H54 (cell line): ENCODE measurements at places on chromosomes 1 and 21.
A peak's percentile ranks its signal among the peaks of the same experiment; 100 is the strongest.

DNA sequence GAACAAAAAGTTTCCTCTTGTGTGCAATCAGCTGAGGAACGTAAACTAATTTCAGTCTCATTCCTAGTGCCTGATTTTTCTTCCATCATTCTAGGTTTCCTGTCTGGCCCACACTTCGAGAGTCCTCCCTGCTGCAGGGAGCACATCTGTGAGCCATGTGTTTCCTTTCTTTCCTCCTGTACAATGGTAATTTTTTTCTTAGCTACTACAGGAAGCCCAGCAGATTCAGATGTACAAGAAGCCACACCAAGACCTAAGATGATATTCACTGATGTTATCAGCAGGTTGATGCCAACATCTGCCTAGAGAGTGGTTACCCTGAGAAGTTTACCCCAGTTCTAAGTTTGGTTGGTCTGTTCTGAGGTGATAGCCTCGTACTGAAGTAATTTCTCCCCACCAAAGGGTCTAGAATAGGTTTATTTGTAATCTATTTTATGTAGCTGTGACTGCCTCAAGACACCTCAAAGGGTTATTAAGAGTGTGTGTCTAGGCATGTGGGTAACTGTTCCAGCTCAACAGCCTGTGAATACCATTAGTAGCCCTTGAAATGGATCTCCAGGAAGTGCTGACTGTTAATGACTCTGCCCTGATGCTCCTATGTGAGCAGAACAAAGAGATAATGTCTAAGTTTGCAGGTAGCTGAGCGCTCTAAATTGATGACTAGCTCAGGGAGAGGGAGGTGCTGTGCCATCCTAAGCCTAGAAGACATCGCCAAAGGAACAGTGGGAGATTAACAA is 31.7 kb upstream of the CLDN14 start:
- no peak for DNase-seq

DNA sequence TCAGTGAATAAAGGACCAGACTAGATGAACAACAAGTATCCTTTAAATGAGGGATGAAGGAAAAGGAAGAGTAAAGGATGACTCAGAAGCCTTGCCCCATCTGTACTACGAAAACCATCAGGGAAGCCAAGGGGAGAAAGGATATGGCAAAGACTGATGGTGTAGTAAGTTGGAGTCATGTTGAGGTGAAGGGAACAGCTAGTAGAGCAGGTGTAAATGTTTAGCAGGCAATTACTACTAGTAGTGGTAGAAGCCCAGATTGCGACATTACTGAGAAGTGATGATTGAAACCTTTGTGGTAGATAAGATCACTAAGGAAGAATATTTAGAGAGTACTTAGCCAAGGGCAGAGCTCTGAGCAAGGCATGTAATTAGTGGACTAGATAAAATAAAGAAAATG is 84.0 kb downstream of the PHTF1 start:
- no peak for DNase-seq

- DNase-seq: no peak
Measured at GRCh38 chr1:973459-974292, 7.4 kb downstream of the PLEKHN1 start.

DNA sequence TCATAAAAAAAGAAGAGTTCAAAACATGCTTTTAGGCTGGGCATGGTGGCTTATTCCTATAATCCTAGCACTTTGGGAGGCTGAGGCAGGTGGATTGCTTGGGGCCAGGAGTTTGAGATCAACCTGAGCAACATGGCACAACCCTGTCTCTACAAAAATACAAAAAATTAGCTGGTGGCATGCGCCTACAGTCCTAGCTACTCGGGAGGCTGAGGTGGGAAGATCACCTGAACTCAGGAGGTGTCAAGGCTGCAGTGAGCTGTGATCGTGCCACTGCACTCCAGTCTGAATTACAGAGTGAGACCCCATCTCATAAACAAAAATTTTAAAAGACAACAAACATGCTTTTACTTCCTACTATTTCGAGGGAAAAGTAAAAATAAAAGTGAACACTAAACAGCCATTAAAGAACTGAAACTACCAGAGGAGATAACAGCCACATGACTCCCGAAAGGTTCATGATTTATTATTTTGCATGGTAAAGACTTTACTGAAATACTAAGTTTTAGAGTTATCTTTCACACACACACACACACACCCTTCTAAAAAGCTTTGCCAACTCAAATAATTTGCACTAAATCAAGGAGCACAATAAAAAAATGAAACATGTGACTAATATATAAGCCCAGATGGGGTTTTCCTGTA is 48.1 kb downstream of the USP1 start:
- no peak for DNase-seq

DNA sequence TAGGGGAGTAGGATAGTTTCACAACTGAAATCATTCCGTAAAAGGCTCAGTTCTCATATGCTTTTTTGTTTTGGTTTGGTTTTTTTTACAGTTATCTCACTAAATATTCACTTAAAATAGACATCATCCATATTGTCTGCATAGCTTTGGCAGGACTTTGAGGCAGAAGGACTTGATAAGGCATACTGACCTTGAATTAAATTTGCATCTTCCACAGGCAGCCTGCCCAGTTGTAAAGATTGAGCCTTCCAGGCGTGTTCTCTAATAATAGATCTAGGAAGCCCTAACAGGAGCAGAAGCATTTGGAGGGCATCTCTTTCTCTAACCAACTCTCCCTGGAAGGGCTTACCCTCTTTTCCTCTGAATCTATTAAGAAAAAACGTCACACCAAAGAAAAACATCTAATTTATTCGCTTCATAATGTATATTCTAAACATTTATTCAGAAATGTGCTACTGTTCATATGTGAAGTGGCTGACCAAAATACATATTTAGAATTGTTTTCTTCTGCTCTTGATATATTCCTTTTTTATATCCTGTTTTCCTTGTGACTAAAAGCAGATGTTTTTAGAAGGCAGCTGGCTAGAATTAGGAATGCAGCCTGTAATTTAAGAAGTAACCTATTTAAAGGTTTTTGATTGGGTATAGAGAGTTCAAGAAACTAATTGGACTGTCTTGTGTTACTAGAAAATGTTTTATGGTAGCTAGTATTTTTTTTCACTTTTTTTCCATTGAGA is 20.2 kb downstream of the DESI2 start:
- no peak for DNase-seq

GRCh38 chr1:17161137-17161740 is 42.0 kb upstream of the PADI2 start:
- DNase-seq: no peak

- no peak for DNase-seq
Measured at GRCh38 chr1:219917851-219918466, 10.4 kb downstream of the SLC30A10 start.

DNA sequence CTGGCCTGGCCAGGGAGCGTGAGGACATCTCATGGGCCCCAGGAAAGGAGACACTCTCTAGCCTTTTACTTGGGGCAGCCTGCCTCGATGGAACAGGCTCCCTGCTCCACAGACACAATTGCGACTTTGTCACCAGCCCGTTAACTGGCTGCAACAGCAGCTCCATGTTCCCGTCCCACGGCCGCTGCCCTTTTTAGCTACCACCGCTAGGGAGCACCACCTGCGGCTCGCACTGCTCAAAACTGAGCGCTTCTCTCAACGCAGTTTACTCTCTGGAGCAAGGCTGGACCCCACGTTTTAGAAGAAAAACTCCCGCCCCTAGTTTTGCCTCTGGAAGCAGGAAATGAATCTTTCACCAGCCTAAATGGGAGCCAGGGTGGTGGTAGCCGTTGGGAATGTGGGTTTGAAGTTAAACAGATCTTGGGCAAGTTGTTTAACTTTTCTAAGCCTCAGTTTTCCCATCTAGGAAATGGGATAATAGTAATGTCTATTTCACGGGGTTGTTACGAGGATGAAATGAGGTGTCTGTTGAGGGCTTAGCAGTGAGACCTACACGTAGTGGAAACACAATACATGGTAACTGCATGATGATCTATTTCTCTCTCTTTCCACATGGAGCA is 3.5 kb upstream of the LRRC38 start:
- no peak for DNase-seq

DNA sequence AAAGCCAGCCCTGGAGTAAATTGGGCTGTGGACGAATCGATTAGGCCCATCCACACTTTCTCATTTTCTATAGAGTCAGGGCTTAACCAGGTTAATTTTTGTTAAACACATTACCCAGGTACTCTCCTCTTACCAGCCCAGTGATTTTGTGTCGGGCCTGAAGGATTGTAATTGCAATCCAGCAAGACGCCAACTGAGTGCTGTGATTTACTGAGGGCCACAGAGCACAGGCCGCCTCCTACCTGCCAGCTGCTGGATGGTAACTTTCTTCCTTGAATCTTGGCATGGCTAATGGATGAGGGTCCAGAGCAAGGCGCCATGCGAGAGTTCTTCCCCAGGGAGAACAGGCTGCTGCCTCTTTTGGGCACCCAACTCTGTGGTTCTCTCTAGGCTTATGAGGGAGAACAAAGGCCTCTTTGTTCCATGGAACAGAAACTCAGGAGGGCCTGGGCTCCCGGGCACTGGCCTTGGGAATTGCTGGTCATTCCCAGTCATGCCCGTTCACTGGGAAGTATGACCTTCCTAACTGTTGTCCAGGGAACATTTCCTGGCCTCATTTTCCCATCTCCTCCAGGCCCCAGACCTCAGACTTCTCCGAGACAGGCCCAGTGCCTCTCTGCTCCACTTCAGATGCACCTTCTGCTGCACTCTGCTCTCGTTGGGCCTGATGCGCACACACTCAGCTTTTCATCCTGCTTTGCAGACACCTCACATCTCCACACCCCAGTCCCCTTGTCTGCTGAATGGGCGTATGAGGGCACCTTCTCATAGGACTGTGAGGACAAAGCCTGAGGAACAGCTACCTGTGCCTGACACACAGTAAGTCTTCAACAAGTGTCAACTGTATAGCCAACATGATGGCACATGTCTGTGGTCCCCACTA is 57.3 kb downstream of the SYF2 start:
- DNase-seq: no peak

DNA sequence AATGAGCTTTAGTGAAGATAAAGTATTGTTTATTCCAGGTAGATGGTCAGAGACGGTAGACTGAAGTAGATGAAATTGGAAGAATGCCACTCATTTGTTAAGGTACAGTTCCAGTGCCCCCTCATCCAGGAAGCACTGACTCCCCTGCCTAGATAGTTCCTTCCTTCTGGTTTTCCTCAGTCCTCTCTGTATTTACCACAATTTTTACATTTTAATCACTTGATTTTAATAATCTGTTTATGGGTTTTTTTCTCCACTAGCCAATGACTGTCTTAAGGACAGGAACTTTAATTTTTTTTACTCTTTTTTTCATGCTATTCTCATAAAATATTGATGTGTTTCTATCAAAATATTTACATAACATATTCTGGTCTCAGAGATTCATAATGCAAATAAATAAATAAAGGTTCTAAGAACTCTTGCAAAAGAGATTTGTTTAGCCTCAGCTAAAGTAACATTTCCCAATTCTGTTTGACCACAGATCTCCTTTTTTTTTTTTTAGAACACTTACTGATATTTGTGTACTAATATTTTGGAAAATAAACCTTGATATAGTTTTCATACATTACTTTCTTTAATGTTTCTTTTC is 651.6 kb downstream of the PLPP3 start:
- no peak for DNase-seq

GRCh38 chr1:50279622-50280330 is 143.5 kb downstream of the DMRTA2 start:
- no peak for DNase-seq

DNA sequence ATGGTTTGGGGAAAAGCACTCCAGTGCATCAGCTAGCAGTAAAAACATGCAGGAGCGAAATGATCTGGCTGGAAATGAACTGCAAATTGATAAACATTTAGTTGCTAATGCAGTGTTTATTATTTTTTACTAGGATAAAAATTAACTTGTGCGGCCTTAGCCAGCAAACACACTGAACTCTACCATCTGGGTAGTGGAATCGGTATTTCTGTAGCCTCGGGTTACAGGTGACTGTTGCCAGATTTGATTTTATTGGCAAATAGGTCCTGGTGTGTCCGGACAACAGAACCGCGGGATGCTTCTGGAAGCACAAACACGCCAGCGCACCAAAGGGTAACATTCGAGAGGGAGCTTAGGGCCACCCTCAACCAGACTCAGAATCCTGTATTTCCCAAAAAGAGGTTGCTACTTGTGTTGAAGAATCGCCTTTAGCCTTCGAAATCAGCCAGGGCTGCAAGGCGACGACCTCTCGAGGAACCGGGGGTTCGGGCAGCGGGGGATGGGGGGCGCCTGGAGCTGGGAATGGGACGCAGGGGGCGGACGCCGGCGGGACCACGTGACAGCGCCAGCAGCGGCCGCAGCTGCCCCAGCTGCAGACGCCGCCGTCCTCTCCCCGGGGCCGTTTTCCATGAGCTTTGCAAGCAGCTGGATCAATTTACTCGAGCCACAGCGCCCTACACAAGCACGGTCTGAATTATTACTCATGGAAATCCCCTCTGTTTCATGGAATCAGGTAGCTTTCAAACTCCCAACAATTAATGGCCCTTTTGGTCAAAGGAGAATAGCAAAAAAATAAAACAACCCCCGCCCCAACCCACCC is 158.8 kb downstream of the TOMM20 start:
- DNase-seq: peak; percentile 33

DNA sequence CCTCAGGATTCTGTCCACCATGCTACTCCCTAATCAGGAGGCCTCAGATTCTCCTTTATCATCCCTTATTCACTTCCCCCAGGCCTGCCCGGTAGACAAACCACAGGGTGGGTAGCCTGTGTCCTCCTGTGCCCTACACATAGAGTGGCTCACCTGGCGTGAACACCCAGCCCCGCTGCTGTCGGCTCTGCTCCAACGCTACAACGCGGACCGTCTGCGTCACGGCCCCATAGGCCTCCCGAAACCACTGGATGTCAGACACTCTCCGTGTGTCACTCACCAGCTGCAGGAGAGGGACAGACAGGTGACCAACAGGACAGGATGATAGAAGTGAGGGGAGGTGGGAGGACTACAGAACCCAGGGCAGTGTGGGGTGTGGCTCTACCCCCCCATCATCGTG is 10.3 kb downstream of the PMVK start:
- no peak for DNase-seq

DNA sequence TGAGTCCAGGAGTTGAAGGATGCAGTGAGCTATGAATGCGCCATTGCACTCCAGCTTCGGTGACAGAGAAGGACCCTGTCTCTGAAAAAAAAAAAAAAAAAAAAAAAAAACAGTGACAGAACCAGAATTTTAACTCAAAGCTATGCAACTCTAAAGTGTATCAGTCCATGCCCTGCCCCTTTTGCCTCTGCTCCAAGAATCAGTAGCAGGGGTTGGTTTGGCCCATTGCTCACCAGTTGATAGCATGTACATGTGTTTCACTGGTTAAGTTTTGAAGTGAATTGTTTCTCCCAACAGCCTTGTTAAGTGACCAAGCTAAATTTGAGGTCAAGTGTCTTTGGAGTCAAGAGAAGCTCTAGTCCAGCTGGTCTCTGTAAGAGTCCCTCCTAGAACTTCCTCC is 245.9 kb downstream of the PLPP3 start:
- DNase-seq: no peak

GRCh38 chr1:33653226-33653625 is 180.8 kb downstream of the ZSCAN20 start:
- no peak for DNase-seq

DNA sequence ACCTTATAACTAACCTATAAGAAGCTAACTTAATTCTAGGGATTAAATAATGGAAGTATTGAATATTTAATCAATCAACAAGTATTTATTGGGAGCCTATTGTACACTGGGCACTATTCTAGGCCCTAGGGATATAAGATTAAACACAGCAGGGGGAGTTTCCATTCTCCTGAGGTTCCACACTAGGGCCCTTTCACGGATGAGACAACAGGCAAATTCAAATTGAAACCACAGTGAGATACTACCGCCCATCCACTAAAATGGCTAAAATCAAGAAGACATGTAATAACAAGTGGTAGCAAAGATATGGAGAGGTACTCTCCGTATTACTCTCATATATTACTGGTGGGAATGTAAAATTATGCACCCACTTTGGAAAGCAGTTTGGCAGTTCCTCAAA is 674.4 kb downstream of the KIF26B start:
- DNase-seq: no peak
